ENCODE measurements at places on chromosomes 2 and 18.

GRCh38 chr18:30093376-30093775 lies 949.2 kb downstream of the DSC3 start:
- DNase-seq: no peak

DNA sequence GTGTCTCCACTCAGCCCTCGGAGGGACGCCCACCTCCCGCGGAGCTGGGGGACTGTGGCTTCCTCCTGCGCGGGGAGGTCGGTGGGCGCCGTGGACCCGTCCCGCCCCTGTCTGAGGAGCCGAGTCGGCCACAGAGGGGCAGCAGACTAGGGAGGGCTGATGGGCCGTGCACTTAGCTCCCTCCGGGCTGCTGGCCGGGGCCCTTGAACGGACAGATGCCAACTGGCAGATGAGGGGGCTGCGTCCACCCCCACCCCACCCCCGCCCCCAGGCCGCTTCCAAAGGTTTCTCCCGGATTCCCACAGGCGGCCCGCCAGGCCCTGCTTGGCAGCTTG lies 10.4 kb upstream of the UBE2F start:
- no peak for DNase-seq

GRCh38 chr2:97718051-97718882 lies 4.9 kb downstream of the ZAP70 start:
- DNase-seq: peak; percentile 88

DNA sequence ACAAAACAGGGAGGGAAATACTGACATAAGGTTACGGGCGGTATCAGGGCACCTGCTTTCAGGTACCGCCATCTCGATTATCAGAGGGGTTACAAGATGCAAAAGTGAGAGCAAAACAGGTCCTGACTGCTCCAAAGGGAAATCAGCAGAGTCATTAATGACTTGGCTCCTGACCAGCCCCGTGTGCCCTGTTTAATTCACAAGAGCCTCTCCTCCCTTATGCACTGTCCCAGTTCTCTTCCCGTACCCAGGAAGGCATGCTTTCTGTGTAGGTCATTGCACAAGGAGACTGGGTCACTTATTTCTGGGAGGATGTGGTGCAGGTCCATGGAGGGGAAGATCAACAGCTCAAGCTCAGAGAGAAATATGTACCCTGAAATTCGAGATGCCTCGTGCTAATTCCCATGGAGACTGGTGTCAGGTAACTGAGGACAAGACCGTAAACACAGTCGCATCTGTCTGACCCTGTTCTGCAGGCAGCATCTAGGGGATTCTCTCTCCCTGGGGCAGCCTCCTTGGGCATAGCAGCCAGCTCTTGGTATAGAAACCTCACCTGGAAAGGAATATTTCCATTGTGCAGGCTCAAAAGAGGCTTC lies 79.9 kb downstream of the HNRNPLL start:
- no peak for DNase-seq

DNA sequence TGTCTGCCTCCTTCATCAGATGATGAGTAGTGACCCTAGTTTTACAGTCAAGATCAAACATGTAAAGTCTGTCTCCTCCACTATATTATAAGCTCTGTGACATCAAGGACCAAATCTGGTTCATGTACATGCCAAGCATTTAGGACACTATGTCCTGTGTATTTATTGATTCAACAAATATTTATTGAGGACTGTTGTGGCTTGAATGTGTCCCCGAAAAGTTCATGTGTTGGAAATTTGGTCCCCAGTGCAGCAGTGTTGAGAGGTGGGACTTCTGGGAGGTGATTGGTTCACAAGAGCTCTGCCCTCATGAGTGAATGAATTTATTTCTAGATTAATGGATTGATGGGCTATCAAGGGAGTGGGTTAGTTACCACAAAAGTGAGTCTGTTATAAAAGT lies 46.6 kb upstream of the FRZB start:
- no peak for DNase-seq

All from activated CD4-positive, alpha-beta T cell treated with anti-CD3 and anti-CD28 coated beads, Interleukin-10, Interleukin-2, amounts not matched to agents 100 ng/mL and 50 ng/mL, durations not matched to agents 16 hours and 8 hours (primary cell).